ENCODE measurements at places on chromosomes 1 and 21. TPM values are rescaled to one million over a fixed set of nuclear protein-coding genes. Genes with fewer than 3 reads are reported as not detected.

ETV3L gene
- total RNA-seq = not detected

TSPEAR gene
- not detected for total RNA-seq

FAM72D gene
- total RNA-seq = 7.3 TPM

TPTE gene
- not detected for total RNA-seq

TRPM2 gene
- 7.0 TPM for total RNA-seq

RAB7B gene
- total RNA-seq = 1.8 TPM

FCGR3A gene
- not detected for total RNA-seq

PGLYRP4 gene
- not detected for total RNA-seq

C1orf53 gene
- total RNA-seq = 4.3 TPM

ANGPTL1 gene
- 0.09 TPM for total RNA-seq

TRAF3IP3 gene
- total RNA-seq = not detected

CACNA1S gene
- total RNA-seq = not detected

TNFAIP8L2 gene
- not detected for total RNA-seq

RXRG gene
- total RNA-seq = not detected

TSPAN2 gene
- 1.1 TPM for total RNA-seq

All from A549 treated with CORT108297 at 1 μM for 4 hours (cell line).